Stimulated activated CD8-positive, alpha-beta memory T cell treated with anti-CD3 and anti-CD28 coated beads, Interleukin-4, amount 100 ng/mL, for 1 hour (primary cell): ENCODE measurements at places on chromosomes 3 and 15.

DNA sequence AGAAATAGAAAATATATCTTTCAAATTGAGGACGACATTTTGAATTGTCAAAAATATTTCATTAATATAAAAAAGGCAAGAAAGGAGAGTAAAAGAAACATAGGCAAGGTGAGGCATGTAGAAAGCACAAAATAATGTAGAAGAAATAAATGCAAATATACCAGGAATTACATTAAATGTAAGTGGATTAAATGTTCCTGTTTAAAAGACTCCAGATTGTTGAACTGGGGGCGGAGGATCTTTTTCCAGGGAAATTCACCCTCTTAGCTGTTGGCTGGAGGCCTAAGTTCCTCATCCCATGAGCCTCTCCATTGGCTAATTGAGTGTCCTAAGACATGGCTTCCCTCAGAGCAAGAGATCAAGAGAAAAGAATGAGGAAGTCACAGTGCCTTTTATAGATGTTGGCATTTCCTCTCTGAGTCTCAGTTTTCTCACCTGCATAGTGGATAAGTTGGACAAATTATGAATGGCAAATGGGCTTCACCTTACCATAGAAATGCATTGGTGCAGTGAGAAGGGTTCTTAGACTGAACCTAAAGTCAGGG is 147.4 kb upstream of the SMAD3 start:
- no peak for DNase-seq

DNA sequence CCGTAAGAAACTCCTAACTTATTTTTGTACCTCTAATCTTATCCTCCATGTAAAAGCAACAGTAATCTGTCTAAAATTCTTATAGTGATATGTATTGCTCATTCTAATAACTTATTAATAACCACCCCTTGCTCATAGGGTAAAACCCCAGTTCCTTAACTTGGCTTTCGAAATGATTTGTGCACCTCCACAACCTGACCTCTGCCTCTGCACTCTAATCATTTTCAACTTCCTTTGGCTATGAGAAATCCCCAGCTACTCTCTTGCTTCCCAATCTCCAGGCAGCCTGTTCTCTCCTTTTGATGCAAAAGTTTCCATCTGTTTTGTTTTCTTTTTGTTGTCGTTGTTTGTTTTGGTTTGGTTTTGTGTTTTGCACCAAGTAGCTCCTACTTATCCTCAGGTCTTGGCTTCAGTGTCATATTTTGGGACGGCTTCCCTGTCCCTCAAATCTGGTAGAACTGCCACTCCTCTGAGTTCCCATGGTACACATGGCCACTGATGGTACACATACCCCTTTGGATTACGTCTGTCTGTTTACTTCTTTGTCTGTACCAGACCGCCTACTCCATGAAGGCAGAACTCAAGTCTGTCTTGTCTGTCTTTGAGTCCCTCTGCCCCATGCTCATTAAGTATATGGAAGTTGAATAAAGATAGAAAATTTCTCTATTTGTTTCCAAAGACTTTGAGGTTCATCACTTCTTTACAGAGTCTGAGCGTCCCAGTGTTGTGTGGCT is 105.6 kb upstream of the TGFBR2 start:
- DNase-seq = no peak

GRCh38 chr3:58349792-58350626 is 17.3 kb downstream of the PXK start:
- no peak for DNase-seq

DNA sequence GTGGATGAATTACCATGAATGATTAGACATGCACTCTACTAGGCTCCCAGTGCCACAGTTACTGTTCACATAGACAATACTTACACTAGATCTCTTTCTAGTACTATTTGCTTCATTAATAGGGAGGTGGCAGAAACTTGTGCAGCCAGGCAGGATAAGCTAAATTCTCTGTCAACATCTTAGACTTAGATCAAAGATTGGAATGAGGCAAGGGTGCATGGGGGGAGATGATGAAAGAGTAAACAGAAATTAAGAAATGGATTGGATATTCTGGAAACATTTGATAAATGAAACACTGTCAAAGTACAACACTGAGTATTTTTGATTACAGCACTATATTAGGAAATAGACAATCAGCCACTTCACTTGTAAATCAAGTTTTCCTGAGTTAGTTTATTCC is 205.4 kb upstream of the TBC1D5 start:
- DNase-seq = no peak

DNA sequence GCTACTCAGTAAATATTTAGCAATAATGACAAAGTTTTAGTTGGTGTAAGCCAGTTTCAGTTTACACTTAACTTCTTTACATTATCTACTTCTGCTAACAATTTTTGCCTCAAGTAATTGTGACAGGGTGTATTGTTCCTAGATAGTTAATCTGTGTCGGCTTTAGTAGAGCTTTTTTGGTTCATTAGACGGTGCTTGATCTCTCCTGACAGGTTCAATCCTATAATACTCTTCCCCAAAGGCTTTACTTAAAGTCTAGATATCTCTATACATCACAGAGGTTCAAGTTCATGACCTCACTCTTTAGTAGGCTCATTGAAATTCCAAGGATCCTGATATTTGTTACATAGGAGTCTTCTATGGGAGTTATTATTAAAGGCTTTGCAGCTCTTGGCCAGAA is 365.6 kb upstream of the DPPA4 start:
- DNase-seq = no peak

DNA sequence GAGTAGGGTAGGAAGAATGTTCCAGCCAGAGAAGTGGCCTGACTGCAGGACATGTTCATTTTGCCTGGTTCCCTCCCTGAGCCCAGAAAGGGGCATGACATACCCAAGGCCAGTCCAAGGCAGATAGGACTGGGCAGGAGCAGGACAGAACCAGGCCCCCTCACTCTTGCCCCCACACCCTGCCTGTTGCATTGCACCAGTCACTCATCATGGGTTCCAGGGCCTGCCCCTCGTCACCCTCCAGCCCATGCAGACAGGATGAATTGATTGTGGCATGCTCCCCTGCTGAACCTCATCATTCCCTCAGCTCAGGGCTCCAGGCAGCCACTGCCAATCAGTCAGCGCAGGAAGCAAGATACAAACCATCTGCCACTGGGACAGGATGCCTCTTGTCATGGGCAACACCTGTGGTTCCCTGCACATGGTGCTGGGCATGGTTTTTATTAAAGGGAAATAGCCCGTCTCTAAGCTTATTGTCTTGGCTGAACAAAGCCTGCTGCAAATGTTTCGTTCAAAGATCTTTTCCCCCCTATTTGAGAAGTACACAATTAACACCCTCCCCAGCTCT is 48.9 kb downstream of the RASGRF1 start:
- DNase-seq = no peak

DNA sequence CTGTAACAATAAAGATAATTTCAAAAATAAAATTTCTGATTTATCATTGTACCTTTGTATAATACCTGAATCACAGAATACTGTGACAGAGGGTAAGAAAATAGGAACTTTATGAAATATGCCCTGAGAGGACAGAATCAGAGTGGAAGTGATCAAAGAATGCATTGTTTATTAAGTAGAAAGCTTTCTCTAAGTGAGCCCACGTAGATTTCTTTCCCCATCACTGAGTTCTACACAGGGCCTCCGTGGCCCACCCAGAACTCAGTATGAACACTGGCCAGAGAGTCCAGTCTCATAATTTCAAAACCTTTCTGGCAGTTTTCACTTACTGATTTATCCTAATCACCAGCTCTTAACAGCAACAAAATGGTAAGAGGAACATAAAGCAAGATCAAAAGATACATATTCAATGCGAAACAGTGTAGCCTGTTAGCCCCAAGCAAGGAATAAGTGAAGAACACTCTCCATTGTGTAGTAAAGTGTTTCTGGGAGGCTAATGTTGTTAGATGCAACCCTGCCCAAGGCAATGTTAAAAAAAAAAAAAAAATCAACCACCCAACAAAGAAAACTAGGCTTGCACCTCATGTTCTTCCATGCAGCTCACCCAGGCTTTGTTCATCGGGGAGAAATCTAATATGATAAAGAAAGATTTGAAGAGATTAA is 341.3 kb downstream of the LSAMP start:
- no peak for DNase-seq

DNA sequence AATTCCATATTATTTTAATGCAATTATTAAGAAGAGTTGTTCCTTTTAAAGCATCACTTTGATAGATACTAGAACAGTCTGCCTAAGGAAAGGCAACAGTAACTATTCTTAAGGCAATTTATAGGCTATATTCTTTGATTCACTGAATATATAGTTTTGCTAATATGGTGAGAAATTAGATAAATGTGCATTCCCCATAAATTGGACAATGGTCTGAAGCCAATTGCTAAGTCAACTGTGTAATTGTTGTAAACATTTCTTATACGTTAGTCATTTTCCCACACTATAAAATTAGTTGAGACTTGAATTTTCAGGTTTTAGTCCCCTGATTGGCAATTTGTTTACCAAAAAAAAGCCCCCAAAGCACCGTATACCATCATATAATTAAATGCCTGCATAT is 263.0 kb upstream of the NECTIN3 start:
- DNase-seq = no peak

GRCh38 chr3:118760585-118761290 is 273.9 kb downstream of the IGSF11 start:
- DNase-seq = no peak

DNA sequence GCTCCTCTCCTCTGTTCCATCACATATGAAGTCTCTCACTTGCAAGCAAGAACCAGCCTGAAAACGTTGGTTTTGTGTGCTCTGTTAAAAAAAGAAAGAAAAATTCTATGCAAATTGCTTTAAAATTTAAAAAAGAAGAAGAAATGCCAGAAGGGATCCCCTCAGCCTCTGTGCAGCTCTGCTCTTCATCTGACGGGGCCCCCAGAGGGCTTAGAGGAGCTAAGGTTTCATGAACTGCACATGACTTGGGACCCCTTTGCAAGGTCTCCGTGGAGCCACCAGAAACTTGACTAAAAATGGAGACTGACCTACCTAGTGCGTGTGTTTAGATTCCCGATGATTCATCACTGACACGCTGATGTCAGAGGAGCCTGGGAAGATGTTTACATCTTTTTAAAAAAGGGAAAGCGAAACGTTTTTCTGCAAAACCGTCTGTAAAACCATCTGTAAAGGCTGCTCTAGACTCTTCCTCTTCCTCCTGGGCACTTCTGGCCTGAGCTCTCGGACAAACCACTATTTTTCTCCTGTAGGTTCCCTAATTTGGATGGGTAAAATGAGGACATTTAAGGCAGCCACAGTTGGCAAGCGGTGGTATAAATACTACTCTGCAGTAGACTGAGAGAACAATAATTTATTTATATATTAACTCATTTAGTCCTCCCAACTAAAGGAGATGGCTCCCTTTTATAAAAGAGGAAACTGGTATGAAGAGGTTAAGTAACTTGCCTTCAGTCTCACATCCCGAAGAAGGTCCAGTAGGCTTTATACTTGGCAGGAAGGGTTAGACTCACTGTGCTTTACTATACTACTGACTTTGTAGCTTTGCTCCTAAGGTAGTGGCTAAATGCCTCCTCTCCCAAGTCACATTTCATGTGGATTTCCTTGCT is 67.2 kb upstream of the POLG start:
- DNase-seq = no peak

- DNase-seq = no peak
Measured at GRCh38 chr3:138384976-138385375, 36.6 kb downstream of the MRAS start.

- no peak for DNase-seq
Measured at GRCh38 chr3:51274052-51274451, 111.0 kb upstream of the MANF start.

DNA sequence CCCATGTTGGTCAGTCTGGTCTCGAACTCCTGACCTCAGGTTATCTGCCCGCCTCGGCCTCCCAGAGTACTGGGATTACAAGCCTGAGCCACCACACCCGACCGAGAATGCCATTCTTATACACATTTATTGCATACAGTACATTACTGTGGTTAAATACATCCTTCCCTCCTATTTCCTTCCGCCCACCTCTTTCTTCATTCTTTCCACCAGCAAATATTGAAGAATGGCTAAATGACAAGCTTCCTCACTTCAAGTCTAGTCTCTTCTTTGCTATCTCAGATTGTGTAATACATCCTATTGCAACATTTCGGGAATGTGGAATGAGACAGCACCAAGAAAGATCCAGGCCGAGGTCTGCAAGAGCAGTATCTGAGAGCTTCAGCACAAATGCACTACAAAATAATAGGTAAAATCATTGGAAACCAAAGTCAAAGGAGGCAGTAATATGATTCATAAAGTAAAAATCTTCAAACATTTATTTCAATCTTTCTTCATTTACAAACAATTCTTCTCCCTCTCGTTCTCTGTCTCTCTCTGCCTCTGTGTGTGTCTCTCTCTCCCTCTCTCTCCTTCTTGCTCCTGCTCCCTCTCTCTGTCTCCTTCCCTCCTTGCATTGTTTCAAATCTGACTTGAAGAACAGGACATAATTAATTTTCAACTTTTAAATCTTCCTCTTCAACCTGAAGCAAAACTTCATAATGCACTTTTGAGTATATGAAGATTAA is 94.7 kb upstream of the TGFBR2 start:
- no peak for DNase-seq

DNA sequence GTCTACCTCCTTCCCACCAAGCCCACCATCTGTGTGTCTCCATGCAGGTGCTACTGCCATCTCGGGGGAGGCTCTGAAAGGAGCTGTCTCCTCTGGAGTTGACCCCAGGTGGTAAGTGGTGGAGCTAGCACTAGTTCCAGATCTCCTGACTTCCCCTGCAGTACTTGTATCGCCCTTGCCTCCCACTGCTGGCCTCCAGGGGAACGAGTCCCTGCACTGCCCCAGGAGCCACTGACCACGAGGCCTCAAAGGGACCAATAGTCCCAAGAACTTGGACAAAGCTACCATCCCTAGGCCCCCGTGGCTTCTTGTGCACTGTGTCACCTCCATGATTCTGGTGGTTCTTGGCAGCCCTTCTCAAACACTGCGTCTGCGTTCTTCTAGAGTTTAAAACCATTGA is 98.9 kb downstream of the TOP2B start:
- no peak for DNase-seq

DNA sequence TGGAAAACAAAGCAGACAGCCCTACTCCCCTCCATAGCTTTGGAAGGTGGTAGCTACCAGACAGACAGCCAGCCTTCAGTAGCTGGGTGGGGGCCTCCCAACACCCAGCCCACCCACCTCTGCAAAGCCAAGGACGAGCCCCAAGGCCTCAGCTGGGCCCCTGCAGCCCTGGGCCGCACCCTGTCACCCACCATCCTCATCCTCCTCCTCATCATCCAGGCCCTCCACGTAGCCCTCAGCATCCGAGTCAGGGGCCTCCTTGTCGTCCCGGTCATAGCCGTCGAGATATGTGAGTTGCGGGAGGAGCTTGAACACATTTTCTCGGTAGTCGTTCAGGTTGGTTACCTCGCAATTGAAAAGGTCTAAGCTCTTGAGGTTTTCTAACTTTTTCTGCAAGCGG is 36.5 kb downstream of the ANP32A start:
- DNase-seq = no peak

GRCh38 chr15:33215941-33216872 is 21.7 kb upstream of the FMN1 start:
- DNase-seq = no peak

DNA sequence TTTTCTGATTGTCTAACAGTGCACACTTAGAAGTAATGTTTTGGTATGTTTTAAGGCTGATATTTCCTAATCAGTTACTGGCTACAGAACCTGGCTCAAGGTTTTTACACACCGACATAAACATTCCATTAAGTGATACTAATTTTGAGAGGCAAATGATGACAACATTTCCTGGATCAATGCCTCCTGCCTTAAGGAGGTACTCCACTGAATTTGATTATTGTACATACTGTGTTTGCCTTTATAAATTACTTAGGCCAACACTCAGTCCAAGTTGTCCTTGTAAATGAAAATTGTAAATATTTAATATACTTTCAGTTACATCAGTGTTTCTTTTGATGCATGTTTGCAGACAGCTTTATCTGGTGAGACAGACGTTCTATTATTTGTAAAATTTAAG is 24.2 kb upstream of the LXN start:
- no peak for DNase-seq
